Progenitor cell of endocrine pancreas (in vitro differentiated cells): ENCODE measurements at places on chromosomes 5 and 9. TPM values are rescaled to one million over a fixed set of nuclear protein-coding genes. Genes with fewer than 3 reads are reported as not detected.

DNA sequence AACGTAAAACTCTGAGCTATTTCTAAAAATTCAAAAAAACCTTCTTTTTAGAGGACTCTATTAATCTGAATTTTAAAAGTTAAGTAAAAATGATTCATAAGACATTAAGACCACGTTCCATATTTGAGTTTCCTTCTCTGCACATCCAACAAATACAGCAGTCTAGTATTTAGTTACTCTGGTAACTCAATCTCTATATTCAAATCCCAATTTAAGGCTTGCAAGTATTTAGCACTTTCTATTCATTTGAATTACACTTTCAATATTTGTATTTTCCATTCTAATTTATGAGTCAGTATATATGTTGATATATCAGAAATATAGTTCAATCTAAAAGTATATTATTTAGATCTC lies 17.7 kb downstream of the RFX3 start:
- no peak for DNase-seq
- no peak overlapping the region for H3K4me3 ChIP-seq
- peak overlapping the region; percentile 21 for H3K27ac ChIP-seq
- H3K36me3 ChIP-seq: peaks cover 5% of the 10 kb centered on the region
- peaks cover 13% of the 10 kb centered on the region for H3K4me1 ChIP-seq

DNA sequence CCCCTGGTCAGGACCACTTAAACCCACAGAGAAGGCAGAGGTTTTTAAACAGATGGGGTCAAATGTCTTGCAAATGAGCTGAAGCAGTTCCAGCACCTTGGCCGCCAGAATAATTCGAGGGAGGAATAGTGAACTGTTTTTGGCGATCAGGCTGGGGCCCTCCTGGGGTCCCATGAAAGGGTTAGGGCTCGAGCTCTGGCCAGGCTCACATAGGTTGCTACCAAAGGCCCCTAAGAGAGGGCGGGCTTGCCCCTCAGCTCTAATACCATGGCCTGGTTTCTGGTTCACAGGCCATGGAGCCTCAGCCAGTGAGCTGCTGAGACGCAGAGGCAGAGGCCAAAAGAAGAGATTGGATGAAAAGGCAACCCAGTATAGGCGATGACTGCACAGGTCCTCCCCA lies 74.8 kb upstream of the UBTD2 start:
- H3K27ac ChIP-seq: no peak overlapping the region
- H3K36me3 ChIP-seq: peaks cover 40% of the 10 kb centered on the region
- no peak for DNase-seq
- H3K27me3 ChIP-seq: no peaks in the 10 kb centered on the region
- no peak overlapping the region for H3K4me3 ChIP-seq

DNA sequence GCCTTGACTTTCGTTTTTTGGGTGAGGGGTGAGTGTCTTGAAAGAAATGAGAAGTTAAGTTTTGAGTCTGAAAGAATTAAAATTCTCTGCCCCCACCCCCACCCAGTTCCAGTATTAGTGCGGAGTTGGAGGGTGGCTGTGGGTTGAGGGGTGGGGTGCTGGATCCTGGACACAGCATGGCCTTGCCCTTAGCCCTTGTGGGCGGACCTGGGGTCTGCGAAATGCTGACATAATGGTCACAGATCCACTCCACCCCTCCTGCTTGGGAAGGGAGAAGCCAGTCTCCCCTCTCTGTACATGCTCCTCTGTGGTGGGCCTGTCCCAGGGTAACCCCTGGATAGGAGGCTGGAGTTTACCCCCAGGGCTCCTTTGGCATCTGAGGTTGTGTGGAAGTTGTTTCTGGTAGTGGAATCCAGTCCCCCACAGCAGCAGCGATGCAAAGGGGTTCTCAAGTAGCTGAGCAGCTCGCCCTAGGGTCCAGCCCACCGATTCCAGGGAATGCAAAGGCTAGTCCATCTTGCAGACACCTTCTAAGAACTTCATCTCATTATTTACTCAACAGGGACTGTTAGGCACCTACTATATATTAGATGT lies 42.8 kb upstream of the TCF7 start:
- no peak overlapping the region for H3K27ac ChIP-seq
- DNase-seq: no peak
- H3K27me3 ChIP-seq: peaks cover 20% of the 10 kb centered on the region
- H3K4me1 ChIP-seq: peaks cover 3% of the 10 kb centered on the region

DNA sequence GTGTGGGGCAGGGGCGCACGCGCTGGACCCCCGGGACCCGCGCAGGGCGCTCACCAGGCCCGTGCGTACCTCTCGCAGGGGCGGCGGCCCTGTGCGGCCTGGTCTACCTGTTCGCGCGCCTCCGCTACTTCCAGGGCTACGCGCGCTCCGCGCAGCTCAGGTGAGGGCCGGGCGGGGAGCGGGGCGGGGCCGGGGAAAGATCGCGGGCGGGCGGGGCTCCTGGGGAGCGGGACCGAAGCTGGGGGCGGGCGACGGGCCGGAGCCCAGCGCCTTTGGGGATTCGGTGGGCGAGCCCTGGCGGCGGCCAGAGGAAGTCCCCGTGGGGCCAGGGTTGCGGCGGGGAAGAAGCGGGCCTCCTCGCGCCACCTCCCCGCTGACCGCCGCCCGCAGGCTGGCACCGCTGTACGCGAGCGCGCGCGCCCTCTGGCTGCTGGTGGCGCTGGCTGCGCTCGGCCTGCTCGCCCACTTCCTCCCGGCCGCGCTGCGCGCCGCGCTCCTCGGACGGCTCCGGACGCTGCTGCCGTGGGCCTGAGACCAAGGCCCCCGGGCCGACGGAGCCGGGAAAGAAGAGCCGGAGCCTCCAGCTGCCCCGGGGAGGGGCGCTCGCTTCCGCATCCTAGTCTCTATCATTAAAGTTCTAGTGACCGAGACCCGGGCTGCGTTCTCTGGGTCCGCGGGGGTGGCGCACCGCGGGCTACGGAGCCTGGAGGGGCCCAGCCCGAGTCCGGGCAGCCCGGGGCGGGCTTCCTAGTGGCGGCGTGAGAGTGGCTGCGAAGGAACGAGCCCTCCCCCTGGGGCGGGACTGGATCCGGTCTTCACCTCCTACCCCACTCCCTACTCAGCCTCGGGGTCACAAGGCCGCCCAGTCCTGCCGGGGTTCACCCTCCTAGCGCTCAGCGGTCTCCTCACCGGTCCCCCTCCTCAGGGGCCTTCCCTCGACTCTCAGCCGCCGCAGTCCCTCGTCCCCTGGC lies 2.4 kb downstream of the LTC4S start:
- H3K27me3 ChIP-seq: no peaks in the 10 kb centered on the region
- peak; percentile 85 for DNase-seq
- H3K4me3 ChIP-seq: peak overlapping the region; percentile 63
- peaks cover 9% of the 10 kb centered on the region for H3K36me3 ChIP-seq
- no peaks in the 10 kb centered on the region for H3K4me1 ChIP-seq

DNA sequence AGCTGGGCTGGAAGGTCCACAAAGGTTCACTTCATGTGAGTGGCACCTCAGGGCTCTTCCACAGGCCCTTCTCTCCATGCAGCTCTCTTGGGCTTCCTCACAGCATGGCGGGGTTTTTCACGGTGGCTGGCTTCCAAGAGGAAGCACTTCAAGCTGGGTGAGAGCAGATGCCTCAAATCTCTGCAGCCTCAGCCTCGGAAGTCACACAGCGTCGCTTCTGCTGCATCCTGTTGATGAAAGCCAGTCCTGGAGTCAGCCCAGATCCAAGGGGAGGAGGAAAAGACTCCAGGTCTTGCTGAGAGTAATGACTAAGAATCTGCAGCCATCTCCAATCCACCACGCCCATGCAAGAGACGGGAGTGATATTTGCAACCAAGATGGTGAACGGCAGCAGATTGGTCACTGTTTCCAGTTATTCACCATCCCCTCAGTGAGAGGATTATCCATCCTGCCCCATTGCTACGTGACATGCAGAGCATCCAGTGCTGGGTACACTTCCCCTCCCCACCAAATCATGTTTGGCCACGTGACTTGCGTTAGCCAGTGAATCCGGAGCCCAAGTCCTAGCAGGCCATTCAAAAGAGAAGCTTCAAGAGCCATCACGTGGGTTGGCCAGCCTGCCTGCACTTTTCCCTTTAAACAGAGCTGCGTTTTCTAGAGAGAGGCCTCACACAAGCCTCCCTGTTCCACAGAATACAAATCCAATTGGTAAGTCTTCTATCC lies 173.9 kb downstream of the C9orf50 start:
- H3K27ac ChIP-seq: no peak overlapping the region
- peaks cover 5% of the 10 kb centered on the region for H3K27me3 ChIP-seq
- no peak overlapping the region for H3K4me3 ChIP-seq
- DNase-seq: no peak

INSL6 gene
- total RNA-seq: not detected in 2 replicates

DBH gene
- total RNA-seq: not detected in 2 replicates
